ENCODE measurements at places on chromosomes 3 and 15.
A peak's percentile ranks its signal among the peaks of the same experiment; 100 is the strongest.

GRCh38 chr15:63492541-63493077 lies 11.8 kb upstream of the USP3 start:
- no peak for DNase-seq

GRCh38 chr3:121592856-121593702 lies at the start of gene FBXO40:
FBXO40 (plus strand) TSS chr3:121593379; CDS start chr3:121620576, 27,197 bp downstream.
- DNase-seq, result peak; percentile 39

GRCh38 chr3:89315750-89316470 lies 208.5 kb downstream of the EPHA3 start:
- DNase-seq, result no peak

- DNase-seq, result no peak
These were observed 57.1 kb upstream of the GATA2 start for GRCh38 chr3:128550113-128550440.

- DNase-seq, result no peak
These were observed 602.6 kb downstream of the RSL24D1 start for GRCh38 chr15:54594115-54594514.

GRCh38 chr3:134527037-134527436 lies 41.2 kb downstream of the CEP63 start:
- no peak for DNase-seq

DNA sequence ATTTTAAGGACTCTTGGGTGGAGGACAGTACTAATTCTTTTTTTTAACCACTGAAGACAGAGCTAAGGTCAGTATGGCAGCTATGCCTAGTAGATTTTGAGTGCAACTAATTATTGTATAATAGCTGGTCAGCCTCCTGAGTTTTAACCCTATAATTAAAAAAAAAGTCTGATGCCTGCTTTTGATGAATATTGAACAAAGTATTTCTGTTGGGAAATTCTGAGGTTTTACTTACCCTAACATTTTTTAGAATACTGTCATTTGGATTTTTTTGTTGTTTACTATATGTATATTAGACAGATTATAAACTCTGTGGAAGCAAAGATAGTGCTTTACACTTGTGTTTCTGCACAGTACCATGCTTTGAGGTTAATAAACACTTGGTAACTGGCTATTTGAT lies 20.8 kb downstream of the TCF12 start:
- DNase-seq, result no peak

- DNase-seq, result no peak
These were observed 77.6 kb downstream of the BFSP2 start for GRCh38 chr3:133477487-133477886.

- no peak for DNase-seq
These were observed 8.1 kb upstream of the MAPK6 start for GRCh38 chr15:52010633-52011595.

- peak; percentile 85 for DNase-seq
These were observed 9.1 kb upstream of the SKIC8 start for GRCh38 chr15:78308422-78309032.

GRCh38 chr15:31402511-31403056 lies 75.9 kb downstream of the KLF13 start:
- DNase-seq, result no peak

- DNase-seq, result no peak
These were observed 37.4 kb upstream of the TNFSF10 start for GRCh38 chr3:172560586-172560985.

- DNase-seq, result no peak
These were observed 182.5 kb downstream of the ATP10A start for GRCh38 chr15:25680686-25681025.

- no peak for DNase-seq
These were observed 22.7 kb upstream of the ZBTB20 start for GRCh38 chr3:115169808-115170207.

DNA sequence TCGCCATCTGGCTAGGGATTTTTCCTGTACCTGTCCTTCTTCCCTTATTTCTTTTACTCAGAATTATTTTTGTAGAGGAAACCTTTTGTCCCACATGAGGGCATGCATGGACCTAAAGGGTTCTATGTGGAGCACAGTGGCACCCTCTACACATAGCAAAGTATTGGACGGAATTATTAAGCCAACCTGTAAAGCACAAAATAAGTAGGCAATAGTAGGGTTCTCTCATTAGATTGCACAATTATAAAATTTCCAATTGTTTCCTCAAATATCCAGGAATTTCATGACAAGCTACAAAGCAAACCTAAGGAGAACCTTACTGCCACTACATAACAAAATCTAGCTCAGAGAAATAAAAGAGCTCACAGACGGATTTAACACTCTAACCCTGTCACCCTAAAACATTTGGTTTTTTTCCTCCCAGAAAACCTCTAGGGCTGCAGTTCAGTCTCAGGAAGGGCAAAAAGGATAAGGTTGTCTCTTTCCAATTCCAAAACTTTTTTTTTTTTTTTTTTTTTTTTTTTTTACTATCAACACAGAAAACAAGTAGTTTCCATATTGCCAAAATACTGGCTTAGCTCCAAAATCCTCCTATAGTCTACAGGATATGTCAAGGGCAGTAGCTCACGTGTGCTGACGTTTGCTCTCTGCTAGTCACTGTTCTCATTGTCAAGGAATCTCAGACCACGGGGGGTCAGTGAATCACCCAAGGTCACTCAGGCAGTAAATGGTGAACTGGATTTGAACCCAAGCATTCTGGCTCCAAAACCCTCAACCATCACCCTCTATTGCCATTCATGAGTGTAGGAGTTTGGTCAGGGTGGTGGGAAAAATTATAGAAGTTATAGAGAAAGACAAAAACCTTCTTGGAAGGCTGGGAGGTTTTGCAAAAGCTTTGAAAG lies 52.3 kb downstream of the NCEH1 start:
- DNase-seq, result no peak

GRCh38 chr3:143360244-143360643 lies 240.7 kb downstream of the CHST2 start:
- no peak for DNase-seq

DNA sequence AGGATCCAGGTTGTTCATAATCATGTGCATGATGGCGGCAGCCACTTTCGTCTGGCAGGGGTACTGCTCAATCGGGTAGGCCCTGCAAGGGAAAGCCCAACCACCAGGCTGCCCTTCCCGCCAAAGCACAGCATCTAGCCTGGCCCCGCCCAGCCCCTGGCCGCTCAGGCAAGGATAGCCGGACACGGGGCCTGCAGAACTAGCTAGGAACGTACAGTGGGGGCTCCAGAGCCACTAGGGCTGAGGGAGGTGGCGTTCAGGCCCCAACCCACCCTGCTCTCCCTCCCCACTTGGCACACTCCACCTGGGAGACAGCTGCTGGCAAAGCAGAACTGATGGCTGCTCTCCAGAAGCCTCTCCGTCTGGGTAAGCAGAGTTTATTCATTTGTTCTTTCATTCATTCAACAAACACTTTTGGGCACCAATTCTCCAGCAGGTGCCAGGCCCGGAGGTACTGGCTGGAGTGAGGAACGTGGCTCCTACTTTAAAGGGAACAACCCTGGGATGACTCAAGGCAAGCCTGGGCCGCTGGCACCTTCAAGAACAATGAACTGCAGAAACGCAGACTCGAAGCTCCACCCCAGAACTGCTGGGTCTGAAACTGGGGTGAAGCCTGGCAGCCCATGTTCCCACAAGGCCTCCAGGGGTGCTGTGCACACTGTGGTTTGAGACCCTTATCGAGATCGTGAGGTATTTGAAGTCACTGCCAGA lies 7.8 kb downstream of the UROC1 start:
- DNase-seq, result peak; percentile 73

DNA sequence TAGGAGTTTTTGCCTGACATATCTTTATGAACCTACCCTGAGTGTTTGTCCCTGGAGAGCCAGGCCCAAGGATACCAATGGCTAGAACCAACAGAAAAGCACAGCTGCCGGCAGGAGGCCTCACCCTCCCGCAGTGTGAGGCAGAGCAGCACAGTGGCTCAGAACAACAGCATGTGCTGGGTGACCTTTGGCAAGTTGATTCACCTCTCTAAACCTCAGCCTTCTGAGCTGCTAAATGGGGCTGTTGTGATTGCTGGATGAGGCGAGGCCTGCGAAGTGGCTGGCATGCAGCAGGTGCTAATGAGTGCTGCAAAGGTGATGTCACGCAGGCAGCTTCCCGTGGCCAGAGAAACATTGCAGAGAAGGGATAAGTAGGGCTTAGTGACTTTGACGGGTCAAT lies 23.3 kb downstream of the IDH2 start:
- no peak for DNase-seq

DNA sequence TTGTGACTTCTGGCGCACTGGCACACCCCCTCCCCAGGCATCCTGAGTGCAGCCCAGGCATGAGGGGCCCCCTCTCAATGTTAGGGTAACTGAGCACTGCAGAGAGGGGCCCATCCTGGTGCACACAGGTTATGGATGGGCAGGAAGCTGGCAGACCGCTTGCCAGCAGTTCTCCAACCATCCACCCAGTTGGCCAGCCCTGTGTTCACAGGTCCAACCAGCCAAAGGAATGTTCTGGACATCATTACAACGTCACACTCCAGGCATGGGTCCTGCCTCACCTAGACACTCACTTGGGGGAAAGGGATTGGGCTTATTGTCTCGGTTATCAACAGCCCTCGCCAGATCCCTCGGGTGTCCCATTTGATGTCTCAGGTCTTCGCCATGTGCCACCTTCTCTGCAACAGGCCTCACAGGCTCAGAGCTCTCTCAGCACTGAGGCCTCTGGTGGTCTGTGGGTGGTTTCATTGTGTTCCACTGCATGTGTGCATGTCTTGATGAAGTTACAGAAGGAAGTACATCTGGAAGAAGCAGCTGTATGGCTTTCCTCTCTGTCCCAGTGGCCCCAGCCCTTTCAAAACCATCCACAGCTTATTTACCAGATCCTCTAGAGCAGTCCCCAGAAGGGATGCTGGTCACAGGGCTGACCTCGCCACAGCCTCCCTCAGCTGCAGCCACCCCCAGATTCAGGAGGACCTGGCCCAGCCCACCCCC lies 23.7 kb downstream of the ADCY5 start:
- no peak for DNase-seq

DNA sequence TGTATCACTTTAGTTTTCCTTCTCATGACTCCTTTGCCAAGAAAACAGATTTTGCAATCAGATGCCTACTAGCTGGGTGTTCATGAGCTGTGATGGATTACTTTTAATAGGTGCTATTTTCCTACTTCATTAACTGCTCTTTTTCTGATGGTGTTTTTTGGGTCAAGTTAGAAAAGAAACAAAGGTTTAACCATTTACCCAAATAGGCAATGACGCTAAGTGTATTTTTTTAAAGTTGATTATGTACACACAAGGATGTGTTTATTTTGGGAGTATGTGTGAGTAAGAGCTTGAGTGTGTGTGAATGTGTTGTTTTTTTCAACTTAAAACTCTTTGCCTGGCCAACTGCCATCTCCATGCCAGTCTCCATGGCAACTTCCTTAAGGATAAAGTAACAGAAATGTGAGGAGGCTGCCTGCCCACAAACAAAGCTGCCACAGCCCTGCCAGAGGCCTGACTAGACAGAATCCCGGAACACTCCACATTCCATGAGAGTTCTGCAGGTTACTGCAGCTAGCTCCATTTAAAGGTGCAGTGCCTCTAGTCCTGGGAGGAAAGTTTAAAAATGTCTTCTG lies 215.6 kb upstream of the RBMS3 start:
- peak; percentile 96 for DNase-seq

DNA sequence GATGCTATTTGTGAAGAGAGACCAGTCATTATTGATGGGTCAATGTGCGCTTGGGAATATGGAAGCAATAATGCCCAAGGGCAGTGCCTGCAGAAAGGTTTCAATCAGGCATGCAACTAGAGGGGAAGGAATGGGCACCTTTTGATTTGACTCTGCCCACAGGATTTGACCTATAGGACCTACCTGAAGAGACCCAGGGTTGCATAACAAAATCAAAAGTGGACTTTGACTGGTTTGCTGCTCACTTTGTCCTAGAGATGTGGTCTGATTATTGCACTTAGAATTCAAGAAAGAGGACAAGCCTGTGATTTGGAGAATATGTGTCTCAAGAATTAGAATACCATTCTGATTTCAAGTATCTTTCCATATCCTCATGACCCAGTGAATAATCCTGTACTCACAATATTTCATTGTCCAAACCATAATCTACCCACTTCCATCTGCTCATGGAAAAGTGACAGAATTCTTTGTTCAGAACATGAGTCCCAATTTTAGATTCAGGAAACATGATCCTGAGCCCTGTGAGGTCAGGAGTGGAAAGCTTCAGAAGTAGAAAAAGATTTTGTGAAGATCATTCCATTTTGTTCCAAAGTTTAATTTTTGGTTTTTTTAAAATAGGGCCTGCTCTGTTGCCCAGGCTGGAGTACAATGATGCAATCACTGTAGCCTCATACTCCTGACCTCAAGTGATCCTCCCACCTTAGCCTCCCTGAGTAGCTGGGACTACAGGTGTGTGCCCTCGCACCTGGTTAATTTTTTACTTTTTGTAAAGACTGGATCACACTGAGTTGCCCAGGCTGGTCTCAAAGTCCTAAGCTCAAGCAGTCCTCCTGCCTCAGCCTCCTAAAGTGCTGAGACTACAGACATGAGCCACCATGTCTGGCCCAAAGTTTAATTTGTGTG lies 151.3 kb upstream of the NR2E3 start:
- no peak for DNase-seq

DNA sequence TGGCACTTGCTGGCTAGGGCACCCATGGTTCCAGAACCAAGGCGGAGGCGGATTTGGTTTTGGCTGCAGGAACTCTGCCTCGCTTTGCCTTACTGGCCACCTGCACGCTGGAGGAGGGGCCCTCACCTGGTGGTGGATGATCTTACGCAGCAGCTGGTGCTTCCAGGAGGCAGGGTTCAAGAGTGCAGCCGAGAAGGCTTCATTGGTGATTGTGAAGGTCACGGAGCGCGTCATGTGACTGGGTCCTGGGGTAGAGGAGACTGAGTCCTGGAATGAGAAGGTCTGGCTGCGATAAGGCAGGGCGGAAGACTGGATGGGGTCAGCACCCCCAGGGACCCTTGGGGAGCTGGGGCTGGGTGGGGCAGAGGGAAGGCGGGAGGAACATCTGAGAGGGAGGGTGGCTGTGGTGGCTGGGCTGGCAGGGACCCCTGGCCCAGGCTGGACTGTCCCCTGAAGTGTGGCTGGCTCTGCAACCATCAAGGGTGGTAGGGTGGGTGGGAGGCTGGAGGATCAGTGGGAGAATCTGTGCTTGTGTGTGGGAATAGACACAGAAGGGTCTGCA lies 25.8 kb upstream of the GOLGA6C start:
- no peak for DNase-seq

DNA sequence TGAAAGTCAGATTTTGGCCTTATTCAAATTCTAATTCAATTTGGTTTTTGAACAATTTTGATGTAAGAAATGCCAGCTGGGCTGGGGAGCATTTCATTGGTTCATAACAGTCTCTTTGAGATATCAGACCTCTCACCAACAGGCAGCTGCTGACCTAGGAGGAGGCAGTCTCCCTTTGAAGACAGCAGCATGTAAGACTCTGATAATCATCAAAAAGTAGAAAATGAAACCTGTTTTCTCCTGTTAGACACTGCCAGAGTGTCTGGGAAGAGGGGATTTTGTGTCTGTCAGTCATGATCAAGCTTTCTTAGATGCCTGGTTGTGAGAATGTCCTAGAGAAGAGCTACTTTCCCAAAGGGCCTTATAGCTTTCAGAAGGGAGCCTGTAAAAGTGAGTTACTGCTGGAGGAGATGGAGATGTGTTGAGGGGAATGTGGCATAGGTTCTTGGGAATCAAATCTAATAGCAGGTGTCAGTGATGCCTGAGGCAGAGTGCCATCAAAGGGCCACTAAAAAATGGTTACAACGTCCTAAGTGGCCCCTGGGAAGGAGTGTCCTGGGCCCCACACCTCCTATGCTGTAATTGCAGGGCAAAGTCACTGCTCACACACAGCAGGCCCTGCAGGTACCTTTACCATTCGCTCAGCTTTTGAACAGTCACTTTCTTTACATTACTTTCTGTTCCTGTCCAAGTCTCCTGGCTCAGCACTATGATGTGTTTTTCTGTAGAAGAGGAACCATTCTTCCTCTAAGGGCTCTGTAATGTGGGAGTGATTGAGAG lies 43.1 kb downstream of the FSTL1 start:
- no peak for DNase-seq

Data from tongue (tissue), 3 donors.